CD8-positive, alpha-beta T cell (primary cell): ENCODE measurements at places on chromosomes 12 and 14.
A peak's percentile ranks its signal among the peaks of the same experiment; 100 is the strongest.

DNA sequence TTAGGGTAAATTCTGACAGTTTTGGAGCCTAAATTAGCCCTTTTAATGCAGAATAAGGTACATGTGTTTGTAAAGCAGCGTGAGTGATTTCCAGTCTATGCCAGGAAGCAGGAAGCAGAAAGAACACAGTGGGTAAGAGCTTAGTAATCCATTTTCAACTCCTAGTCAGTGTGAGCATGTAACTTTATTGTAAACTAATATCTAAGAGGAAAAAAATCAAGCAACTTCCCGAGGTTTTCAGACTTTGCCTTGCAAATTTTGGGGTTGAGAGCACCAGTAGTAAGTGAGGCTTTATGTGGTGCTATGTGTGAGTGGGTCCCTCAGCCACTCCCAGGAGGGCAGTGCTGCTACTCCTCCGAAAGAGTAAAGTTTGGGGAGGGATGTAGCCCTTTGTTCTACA is 2.9 kb downstream of the CIPC start:
- DNase-seq = no peak

DNA sequence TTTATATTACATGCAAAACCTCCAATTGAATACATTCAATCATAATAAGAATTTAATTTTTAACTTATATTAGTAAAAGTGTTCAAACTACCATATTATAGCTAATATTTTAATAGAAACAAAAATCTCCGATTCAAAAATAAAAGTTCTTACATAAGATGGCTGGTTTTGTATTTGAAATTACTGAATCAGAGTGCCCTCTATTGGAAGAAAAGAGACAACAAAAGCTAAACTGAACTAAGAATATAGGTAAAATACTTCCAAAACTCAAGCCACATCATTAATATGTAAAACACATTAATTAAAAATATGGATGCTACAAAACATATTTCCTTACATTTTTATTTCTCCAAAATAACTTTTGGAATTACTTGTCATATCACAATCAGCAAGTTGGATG is 120.3 kb downstream of the GARIN6 start:
- DNase-seq = no peak

DNA sequence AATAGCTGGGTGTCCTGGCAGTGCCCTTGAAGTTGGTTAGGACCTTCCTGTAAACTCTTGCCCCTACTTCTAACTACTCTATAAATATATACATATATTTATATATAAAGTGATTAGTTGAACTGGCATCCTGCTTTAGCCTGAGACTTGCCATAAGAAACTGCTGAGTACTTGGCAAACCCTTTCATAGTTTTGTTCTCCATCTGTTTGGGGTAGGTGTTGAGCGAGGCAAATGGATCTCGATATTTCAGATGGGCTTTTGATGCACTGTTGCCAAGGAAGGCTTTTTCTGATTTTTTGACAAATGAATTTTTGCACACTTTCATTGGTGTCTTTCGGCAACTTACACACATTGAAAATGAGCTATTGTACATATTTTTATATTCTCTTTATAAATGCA is 10.4 kb downstream of the CALM1 start:
- DNase-seq = no peak

DNA sequence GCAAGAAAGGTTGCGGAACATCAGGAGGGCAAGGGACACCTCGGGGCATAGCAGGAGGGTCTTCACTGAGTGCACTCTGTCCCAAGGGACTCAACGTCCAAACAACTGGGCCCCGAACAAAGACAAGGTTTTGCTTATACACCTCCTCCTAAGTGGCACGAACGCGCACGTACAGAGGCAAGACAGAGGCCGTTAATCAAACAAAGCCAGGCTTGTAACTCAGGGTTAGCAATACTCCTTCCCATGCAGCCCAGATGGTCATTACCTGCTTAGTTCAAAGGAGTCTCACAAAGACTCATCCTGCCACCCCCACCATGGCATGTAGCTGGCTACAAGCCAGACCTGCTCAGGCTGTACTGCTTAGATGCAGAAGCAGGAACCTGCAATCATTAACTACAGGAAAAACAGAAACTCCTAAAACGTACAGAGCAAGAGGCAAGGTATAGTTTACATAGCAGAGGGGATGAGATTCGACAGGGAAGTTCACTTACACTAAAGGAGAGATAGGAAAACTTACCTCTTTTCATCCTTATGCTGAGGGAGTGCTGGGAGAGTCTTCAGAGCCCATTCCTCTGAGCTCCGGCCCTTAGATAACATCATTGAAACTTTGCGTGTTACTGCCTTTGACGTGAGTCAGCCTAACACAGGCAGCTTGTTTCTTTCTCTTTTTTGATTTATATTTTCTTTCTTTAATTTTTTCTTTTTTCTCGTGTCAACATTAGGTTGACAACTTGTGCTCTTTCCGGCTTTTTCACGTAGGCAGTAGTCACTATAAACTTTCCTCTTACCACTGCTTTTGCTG is 1319.1 kb downstream of the TMEM121 start:
- DNase-seq = no peak

- no peak for DNase-seq
Observed at GRCh38 chr12:5258498-5258897, 173.4 kb upstream of the NTF3 start.

DNA sequence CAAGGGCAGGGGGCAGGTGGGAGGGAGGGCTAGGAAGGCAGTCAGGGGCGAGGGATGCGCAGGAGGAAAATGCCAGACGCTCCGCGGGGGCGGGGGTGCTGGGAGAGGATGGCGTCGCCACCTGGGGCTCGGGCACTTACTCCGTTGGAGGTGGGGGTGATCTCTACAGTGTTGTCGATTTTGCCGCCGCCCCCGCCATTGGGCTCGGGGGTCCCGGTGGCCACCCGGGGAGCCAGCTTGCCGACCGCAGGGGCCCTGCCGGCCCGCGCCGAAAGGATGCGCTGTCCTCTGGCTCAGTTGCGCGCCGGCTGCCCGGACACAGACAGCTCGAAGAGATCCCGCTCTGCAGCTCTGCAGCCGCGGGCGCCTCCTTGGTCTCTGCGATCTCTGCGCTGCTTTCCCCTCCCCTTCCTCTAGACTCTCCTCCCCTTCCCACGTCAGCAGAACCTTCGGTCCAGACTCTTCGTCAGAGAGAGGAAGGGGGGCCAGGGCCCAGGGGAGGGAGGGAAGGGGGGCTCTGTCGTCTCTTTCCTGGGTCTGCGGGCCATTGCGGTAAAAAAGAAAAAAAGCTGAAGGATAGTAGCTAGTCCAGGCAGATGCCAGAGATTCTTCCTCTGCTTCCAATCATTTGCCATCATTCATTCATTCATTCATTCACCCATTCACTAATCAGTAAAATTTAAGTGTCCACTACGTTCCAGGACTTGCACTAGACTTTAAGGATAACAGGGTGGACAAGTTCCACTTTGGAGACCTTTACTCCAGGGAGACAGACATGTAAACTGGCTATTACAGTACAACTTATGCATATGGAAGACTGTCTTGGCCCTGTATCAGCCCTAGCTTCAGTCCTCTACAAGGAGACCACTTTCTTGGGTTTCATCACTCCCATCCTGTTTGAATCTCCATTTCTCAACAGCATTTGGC is at the start of gene SLC22A17:
Gene SLC22A17, minus strand, starts transcription at position 382 of the 927 bp plus-strand sequence.
- peak; percentile 70 for DNase-seq

- DNase-seq = peak; percentile 14
Observed at GRCh38 chr12:120110550-120111501, 5.7 kb downstream of the RAB35 start.

DNA sequence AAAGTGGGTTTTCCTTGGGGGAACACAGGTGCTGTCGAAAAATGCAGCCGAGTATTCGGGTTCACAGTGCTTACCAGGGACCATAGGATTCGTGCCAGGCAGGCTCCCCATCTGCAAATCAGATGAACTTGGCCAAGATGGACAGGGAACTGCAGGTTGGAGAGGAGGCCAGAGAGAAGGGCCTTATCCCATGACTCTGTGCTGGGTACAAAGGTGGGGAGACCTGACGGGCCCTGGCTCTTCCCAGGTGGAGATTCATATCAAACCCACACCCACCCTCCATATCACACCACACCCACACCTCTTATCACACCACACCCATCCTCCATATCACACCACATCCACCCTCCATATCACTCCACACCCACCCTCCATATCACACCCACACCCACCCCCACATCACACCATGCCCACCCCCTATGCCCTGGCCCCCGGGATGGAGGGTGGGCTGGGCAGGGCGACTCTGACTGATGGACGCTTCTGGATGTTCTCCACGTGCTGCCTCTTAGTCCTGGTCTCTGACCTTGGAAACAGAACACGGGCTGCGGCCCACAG is 319.7 kb downstream of the ADGRD1 start:
- no peak for DNase-seq

- no peak for DNase-seq
Observed at GRCh38 chr14:34843011-34843554, 32.1 kb downstream of the BAZ1A start.

DNA sequence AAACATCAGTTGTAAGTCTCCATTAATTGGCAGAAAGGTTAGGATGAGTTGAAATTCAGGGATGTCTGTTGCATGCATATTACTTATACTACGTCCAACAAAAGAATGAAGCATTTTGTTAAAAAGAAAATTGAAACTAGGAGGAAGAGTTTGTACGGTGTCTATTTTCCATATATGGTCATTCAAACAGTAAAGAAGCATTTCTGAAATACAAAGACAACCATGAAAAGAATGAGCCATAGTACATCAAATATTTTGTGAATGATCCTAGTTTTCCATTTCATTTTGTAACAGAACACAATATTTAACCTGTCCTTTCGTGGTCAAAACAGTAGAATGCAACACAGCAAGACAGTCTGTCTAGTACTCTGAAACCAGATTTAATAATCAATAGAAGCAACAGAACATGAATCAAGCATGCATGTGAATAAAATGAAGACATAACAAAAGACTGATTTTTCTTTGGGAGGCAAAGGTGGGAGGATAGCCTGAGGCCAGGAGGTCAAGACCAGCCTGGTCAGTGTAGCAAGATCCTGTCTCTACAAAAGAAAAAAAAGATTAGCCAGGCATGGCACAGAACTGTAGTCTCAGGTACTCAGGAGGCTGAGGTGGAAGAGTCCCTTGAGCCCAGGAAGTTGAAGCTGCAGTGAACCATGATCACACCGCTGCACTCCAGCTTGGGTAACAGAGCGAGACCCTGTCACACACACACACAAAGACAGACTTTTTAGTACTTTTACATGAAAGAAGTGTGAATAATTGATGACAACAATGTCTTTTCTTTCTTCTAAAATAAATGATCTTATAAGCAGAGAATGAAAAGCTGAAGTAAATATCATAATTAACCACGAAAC is 156.0 kb downstream of the LRIG3 start:
- no peak for DNase-seq

GRCh38 chr14:38124506-38124905 is 83.2 kb upstream of the SSTR1 start:
- DNase-seq = no peak

- no peak for DNase-seq
Observed at GRCh38 chr14:85243321-85243720, 286.6 kb upstream of the FLRT2 start.
